ENCODE measurements at places on chromosomes 16 and 17.

DNA sequence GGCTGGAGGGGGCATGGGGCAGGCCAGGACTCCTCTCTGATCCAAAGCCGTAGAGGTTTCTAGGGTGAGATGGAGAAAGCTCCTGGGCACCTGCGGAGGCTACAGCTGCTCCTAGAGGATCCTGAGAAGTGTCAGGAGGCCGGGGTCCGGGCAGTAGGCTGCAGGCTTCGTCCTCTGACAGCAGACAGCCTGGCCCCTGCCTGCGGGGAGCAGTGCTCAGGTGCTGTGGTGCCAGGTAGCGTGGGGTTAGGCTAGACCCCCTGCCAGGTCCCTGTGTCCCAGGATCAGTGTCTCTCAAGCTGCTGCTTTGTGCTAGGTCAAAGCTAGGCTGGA is 1.5 kb upstream of the MRPS34 start:
- DNase-seq, result no peak

DNA sequence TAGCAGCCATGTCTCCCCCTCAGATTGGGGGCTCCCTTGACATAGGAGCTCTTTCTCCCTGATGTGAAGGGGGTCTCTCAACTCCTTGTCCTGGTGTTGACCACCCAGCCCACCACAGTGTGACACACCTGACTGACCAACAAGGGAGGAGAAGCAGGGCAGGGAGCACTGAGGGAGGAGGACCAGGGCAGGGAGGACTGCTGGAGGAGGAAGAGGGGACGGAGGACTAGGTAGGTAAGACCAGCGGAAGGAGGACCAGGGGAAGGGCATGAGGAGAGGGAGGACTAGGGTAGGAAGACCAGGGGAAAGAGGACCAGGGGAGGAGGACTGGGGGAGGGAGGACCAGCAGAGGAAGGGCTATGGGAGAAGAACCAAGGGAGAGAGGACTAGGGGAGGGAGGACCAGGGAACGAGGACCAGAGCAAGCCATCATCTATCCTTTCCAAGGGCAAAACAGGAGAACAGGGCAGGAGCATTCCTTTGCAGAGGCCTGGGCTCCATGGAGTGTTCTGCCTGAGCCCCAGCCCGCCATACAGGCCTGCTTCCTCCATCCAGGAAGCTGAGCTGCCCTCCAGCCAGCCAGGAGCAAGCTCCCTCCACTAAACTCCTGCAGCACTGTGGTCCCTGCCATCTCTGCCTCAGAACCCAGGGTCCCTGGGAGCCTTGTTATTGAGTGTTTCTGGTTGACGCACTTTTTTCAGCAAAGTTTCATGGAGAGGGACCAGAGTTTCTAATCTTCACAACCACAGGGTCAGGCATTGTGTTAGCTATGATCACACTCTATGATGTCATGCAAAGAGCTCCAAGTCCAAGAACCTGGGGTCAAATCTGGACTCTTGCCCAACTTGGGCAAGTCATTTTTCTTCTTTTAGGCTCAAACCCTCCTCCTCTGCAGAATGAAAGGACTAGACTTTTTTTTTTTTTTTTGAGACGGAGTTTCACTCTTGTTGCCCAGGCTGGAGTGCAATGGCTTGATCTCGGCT is 15.4 kb upstream of the KRT17 start:
- DNase-seq, result no peak

DNA sequence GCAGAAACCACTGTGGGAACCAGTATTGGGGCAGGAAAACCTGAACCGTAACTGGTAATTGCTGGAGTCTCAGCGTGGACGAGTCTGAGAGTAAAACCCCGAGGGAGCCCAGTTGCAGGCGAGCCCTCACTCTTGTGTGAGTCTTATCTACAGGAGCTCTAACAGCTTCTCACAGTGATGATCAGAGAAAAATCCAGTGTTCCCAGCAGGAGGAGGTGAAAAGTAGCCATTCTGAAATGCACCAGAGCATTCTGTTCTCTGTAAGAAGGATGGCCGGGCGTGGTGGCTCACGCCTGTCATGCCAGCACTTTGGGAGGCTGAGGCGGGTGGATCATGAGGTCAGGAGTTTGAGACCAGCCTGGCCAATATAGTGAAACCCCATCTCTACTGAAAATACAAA is 161.2 kb downstream of the COPRS start:
- DNase-seq, result no peak

GRCh38 chr17:28669918-28670317 is 7.9 kb downstream of the SUPT6H start:
- DNase-seq, result no peak

GRCh38 chr16:2246301-2246885 is 5.0 kb downstream of the ECI1 start:
- DNase-seq, result no peak

- no peak for DNase-seq
These were observed 25.1 kb upstream of the ASIC2 start for GRCh38 chr17:33318241-33318640.

DNA sequence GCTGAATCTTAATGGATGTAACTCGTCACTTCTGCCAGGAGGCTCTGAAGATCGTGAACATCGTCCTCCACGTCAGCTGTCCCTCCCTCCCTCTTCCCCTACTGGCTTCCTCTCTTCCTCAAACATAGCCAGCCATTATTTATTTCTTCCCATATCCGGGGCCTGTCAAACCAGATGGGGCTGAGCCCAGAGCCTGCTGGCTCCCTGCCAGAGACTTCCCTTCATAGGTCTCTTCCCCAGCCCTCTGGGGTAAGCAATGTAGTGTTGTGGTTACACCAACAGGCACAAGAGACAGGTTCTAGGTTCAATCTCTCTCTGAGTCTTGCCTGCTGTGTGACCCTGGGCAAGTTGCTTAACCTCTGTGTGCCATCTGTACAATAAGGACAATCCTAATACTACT is 40.1 kb upstream of the ZFP90 start:
- DNase-seq, result no peak

GRCh38 chr17:37146086-37147064 is 197.6 kb downstream of the AATF start:
- no peak for DNase-seq

DNA sequence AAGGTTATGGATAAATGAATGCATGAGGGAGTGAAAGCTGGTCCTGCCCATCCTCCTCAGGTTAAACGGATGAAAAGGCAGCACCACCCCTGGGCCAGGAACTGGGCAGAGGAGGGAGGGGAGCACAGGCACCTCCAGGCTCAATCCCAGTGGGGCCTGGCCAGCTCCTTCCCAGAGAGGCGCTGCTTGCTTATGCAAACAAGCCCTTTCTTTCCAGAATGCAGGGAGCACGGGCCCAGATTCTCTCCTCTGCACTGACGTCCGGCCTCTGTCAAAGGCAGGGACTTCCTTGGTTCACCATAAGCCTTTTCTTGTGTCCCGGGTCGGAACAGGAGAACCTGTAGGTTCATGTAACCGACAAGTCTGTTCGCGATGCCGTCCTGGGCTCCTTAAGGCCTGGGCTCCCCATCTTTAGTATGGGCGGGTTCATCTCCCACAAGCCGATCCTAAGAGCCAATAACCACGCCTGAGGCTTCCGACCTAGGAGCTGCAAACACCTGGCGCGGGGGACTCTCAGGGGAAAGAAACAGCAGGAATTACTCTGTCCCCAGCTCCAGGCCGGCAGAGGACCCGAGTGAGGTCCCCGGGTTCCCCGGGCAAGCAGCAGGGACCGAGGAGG is 16.3 kb downstream of the ENPP7 start:
- DNase-seq, result no peak

Measured in esophagus squamous epithelium (tissue), 5 donors.